ENCODE measurements at places on chromosomes 5 and 9.

DNA sequence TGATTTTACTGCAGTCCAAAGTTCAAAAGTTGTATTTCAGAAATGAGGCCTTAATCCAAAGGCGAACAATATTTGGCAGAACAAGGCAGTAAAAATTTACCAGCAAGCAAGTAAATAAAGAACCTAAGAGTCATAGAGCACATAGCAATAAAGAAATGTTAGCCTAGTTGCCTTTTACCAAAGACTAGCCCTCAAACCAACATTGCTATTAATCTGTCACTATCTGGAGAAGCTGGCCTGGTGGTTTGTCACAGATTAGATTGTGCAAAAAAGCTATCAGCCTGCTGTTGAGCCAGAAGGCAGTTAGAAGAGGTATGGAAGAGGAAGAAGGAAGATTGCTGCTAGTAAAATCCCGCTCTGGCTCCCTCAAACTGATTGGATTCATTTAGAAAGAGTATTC is 304.7 kb upstream of the KLF4 start:
- DNase-seq, result no peak

GRCh38 chr5:68862560-68862959 is 231.3 kb upstream of the SLC30A5 start:
- no peak for DNase-seq

- DNase-seq, result no peak
These were observed 165.0 kb downstream of the SYK start for GRCh38 chr9:90966480-90967144.

GRCh38 chr5:17088051-17088450 is 129.4 kb upstream of the BASP1 start:
- no peak for DNase-seq

DNA sequence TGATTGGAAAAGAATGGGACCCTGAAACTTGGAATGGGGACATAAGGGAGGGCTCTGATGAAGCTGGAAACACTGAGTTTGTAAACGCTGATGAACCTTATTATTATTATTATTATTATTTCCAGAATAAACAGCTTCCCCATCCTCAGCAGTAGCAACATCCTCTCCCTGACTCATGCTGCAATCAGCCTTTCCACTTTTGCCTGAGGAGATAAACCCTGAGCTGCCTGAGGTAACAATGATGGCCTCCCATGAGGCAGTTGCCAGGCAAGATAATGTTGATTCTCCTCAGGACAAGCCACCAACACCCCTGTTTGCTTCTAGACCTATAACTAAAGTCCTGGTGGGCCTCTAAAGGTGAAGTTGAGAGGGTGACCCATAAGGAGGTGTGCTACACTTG is 139.2 kb upstream of the ATP10B start:
- no peak for DNase-seq

- no peak for DNase-seq
These were observed 92.7 kb downstream of the MELK start for GRCh38 chr9:36665387-36665786.

DNA sequence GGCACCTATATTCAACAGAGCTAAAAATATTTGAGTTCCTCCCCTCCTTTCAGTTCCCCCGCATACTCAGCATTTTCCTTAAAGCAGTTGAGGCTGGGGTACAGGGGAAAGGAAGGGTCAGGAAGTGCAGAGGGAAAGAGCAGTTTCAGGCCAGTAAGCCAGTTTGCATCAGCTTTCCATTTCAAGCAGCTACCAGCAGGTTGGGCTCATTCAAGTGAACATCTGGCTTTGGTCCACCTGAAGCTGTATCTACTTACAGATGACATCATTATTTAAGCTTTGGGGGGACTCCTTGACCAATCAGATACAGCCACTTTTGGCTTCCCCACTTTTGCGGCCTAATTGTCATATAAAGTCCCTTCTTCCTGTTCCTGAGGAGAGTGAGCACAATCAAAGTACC is 8.2 kb upstream of the ACO1 start:
- DNase-seq, result no peak

- DNase-seq, result no peak
These were observed 30.9 kb downstream of the SARDH start for GRCh38 chr9:133707065-133707762.
